ENCODE measurements at places on chromosomes 7 and 10. TPM values are rescaled to one million over a fixed set of nuclear protein-coding genes. Genes with fewer than 3 reads are reported as not detected.

- DNase-seq: no peak
Observed at GRCh38 chr10:14669576-14669975, 105.1 kb downstream of the FAM107B start.

Gene CDC14C
- total RNA-seq: not detected

- no peak for DNase-seq
Observed at GRCh38 chr10:58892031-58892531, 284.4 kb upstream of the PHYHIPL start.

GRCh38 chr10:70508912-70509756 is 30.6 kb downstream of the PALD1 start:
- peak; percentile 35 for DNase-seq

Measured in uterus (tissue), 4 donors.